ENCODE measurements at places on chromosomes 6 and 20. TPM values are rescaled to one million over a fixed set of nuclear protein-coding genes. Genes with fewer than 3 reads are reported as not detected.

- H3K27ac ChIP-seq: no peak overlapping the region
- H3K4me3 ChIP-seq: no peak overlapping the region
- no peak for DNase-seq
- no peaks in the 10 kb centered on the region for H3K27me3 ChIP-seq
- no peaks in the 10 kb centered on the region for H3K4me1 ChIP-seq
These were observed 308.6 kb downstream of the CDC5L start for GRCh38 chr6:44696099-44696498.

DNA sequence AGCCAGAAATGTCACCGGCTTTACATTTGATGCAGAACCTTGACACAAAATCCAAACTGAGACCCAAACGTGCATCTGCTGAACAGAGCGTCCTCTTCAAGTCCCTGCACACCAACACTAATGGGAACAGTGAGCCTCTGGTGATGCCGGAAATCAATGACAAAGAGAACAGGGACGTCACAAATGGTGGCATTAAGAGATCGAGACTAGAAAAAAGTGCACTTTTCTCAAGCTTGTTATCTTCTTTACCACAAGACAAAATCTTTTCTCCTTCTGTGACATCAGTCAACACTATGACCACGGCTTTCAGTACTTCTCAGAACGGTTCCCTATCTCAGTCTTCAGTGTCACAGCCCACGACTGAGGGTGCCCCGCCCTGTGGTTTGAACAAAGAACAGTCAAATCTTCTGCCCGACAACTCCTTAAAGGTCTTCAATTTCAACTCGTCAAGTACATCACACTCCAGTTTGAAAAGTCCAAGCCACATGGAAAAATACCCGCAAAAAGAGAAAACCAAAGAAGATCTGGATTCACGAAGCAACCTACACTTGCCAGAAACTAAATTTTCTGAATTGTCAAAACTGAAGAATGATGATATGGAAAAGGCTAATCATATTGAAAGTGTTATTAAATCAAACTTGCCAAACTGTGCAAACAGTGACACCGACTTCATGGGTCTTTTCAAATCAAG, 108.4 kb downstream of the RTN4IP1 start:
- no peaks in the 10 kb centered on the region for H3K27me3 ChIP-seq
- peak; percentile 50 for DNase-seq
- peak overlapping the region; percentile 71 for H3K27ac ChIP-seq
- no peak overlapping the region for H3K4me3 ChIP-seq
- no peaks in the 10 kb centered on the region for H3K36me3 ChIP-seq

DNA sequence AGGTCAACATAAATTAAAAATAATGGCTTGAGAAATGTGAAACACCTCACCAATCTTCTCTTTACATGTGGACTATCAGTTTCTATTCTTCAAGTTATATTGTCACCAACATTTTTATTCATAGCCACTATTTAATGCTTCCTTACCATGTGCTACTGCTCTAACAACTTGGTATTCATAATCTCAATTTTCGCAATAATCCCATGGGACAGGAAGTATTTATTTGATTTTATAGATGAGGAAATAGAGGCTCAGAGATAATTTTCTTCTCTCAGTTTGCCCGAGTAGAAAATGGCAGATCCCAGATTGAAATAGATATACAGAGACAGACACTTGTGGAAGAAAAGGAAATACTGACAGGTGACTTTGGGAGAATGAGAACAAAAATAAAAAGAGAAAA, 66.6 kb downstream of the FAM83B start:
- no peaks in the 10 kb centered on the region for H3K36me3 ChIP-seq
- H3K27ac ChIP-seq: no peak overlapping the region
- H3K4me1 ChIP-seq: no peaks in the 10 kb centered on the region
- no peak for DNase-seq

Gene PTCHD4
- polyA plus RNA-seq: 0.15 TPM

Gene TBC1D32
- 0.46 TPM for polyA plus RNA-seq

DNA sequence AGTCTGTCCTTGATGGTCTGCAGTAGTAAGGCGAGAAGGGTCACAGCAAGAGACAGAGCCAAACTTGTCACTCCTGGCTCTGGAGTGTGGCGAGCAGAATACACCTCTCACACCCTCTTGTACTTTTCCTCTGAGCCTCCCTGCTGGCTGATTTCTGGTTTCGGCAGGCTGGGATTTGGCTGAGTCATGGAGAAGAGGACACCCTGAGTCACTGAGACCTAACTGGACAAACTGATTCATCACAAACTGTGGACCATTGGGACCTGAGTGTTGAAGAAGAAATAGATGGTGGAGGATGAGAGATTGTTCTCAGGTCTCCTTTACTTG, 101.7 kb downstream of the F13A1 start:
- no peak overlapping the region for H3K4me3 ChIP-seq
- no peak for DNase-seq
- no peaks in the 10 kb centered on the region for H3K27me3 ChIP-seq
- no peaks in the 10 kb centered on the region for H3K36me3 ChIP-seq

Gene ENPP5
- polyA plus RNA-seq: 1.8 TPM

All from stomach (tissue), 19 donors.